Lung (tissue), 17 donors: ENCODE measurements at places on chromosomes 12 and 14. TPM values are rescaled to one million over a fixed set of nuclear protein-coding genes. Genes with fewer than 3 reads are reported as not detected.

DNA sequence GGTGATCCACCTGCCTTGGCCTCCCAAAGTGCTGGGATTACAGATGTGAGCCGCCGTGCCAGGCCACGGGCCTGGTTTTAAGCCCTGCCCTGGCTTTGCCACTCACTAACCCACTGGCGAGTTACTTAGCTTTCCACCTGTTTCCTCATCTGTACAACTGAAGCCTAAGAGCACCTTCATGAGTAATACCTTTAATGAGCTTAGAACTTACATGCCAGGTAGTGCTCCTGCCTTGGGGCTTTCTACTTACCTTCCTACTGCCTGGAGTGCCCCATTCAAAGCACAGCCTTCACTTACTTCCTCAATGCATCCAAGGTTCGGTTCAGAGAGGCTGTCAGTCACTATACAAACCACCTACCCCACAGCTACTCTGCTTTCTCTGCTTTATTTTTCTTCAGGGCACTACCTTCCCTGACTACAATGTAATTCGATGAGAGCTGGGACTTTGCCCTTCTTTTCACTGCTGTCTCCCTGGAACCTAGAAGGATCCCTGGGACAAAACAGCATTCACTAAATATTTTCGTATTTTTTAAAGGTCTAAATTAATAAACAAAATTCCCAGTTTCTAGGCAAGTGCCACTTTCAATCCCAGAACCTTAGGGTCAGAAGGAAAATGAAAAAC, 13.8 kb downstream of the ZCCHC8 start:
- no peak for DNase-seq
- peaks cover 33% of the 10 kb centered on the region for H3K36me3 ChIP-seq
- H3K4me1 ChIP-seq = no peaks in the 10 kb centered on the region
- H3K4me3 ChIP-seq = no peak overlapping the region

- H3K4me3 ChIP-seq = no peak overlapping the region
- no peaks in the 10 kb centered on the region for H3K27me3 ChIP-seq
- no peaks in the 10 kb centered on the region for H3K36me3 ChIP-seq
- DNase-seq = no peak
- H3K27ac ChIP-seq = no peak overlapping the region
- no peaks in the 10 kb centered on the region for H3K4me1 ChIP-seq
Observed at GRCh38 chr14:57530571-57530970, 36.9 kb upstream of the CCDC198 start.

Gene IRAK3
- total RNA-seq = 77.2 TPM

Gene NR4A1
- 56.8 TPM for total RNA-seq

Gene AMN
- total RNA-seq = 0.94 TPM

Gene FERMT2
- total RNA-seq = 170 TPM

Gene NEUROD4
- total RNA-seq = not detected

- no peak overlapping the region for H3K27ac ChIP-seq
- no peak overlapping the region for H3K4me3 ChIP-seq
- H3K27me3 ChIP-seq = no peaks in the 10 kb centered on the region
- no peaks in the 10 kb centered on the region for H3K4me1 ChIP-seq
- peaks cover 41% of the 10 kb centered on the region for H3K36me3 ChIP-seq
- DNase-seq = no peak
Observed at GRCh38 chr12:53476769-53477209, 22.5 kb downstream of the MAP3K12 start.

Gene SYNDIG1L
- total RNA-seq = 0.74 TPM

DNA sequence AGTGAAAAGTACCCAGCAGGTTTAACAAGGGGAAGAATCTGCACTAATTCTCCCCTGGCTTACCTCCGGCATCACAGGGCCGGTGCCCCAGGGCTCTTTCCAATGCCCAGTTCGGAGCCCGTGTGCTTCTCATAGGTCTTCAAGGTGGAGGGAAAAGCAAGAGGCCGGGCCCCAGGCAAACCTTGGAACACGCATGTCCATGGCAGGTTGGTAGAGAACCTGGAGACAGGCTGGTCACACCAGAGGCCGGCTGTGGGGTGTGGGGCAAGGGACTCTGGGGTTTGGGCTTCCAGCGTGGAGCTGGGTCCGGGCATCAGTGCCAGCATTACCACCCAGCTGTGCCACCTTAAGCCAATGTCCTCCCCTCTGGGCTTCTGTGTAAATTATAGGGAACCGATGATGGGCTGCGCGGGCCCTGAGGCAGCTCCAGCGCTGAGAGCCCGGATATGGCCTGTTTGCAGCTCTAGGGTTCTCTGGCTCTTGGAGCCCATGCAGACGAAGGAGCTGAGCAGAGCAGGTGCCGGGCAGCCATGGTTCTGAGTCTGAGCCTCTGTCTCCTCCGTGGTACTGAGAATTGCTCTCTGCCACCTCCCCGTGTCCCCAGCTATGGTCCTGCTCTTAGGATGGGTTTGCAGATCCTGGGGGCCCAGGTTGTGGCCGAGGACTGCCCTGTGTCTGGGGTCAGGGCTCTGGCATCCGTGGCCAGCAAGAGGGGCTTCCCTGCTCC, 197.0 kb upstream of the C14orf180 start:
- no peak overlapping the region for H3K27ac ChIP-seq
- no peaks in the 10 kb centered on the region for H3K36me3 ChIP-seq
- no peaks in the 10 kb centered on the region for H3K4me1 ChIP-seq
- no peaks in the 10 kb centered on the region for H3K27me3 ChIP-seq
- H3K4me3 ChIP-seq = no peak overlapping the region
- DNase-seq = no peak

DNA sequence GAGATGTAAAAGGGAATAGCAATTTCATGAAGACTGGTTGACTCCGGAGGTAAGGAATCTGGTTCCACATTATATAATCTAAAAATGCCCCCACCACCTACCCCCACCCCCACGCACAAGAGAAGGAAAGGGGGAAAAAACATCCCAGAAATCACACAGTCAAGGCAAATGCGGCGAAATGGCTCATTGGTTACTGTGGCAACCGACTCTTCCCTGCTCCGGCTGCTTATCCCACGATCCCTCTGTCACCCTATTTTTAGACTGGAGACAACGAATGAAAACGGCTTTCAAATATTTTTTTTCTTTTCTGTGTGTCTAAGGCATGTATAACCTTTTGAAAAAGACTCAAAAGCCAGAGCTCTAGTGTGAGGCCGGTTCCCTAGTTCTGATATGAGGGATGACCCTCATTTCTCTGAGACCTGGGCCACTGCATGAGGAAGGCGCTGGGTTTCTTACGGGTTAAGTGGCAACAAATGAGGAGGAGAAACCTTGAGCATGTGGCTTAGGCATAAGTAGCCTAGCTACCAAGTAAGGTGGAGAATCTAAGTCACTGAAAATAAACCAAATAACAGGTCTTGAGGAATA, 148.3 kb upstream of the GRIN2B start:
- DNase-seq = peak; percentile 6
- H3K27ac ChIP-seq = no peak overlapping the region
- no peaks in the 10 kb centered on the region for H3K36me3 ChIP-seq
- H3K4me1 ChIP-seq = no peaks in the 10 kb centered on the region
- H3K4me3 ChIP-seq = no peak overlapping the region

Gene KRT2
- not detected for total RNA-seq

Gene EGLN3
- total RNA-seq = 9.0 TPM

- DNase-seq = peak; percentile 89
- no peaks in the 10 kb centered on the region for H3K36me3 ChIP-seq
- no peaks in the 10 kb centered on the region for H3K27me3 ChIP-seq
- peak overlapping the region; percentile 98 for H3K4me3 ChIP-seq
- H3K4me1 ChIP-seq = peaks cover 21% of the 10 kb centered on the region
Observed at GRCh38 chr12:124566161-124566996, 1.0 kb downstream of the NCOR2 start.

DNA sequence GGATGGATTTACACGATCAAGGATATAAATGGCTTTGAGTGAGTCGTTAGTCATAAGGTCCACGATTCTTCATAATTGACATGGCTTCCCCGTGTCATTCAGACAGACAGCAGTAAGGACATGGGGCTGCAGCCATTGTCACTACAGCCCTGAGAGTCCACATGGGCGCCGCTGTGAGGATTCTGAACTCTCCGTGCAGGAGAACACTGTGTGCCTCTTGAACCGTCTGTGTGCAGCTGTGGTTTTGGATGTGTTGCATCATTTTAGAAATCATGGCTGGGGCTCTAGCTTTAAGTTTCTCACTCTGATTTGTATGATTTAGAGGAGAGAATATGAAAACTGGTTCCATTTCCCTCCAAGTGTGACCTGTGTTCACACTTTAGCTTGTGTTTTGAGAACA, 47.2 kb downstream of the NPAS3 start:
- H3K36me3 ChIP-seq = no peaks in the 10 kb centered on the region
- no peaks in the 10 kb centered on the region for H3K27me3 ChIP-seq
- DNase-seq = peak; percentile 42
- peaks cover 6% of the 10 kb centered on the region for H3K4me1 ChIP-seq
- no peak overlapping the region for H3K27ac ChIP-seq
- H3K4me3 ChIP-seq = no peak overlapping the region

GRCh38 chr12:108622921-108623514, 10.7 kb downstream of the SELPLG start:
- no peak for DNase-seq
- no peaks in the 10 kb centered on the region for H3K36me3 ChIP-seq
- H3K4me1 ChIP-seq = no peaks in the 10 kb centered on the region
- no peak overlapping the region for H3K4me3 ChIP-seq
